DMS53 (cell line): ENCODE measurements at places on chromosomes 6 and 20.

- no peak for DNase-seq
These were observed 38.6 kb upstream of the VGLL2 start for GRCh38 chr6:117226778-117227177.

GRCh38 chr6:9851541-9852380 lies 563.1 kb downstream of the TFAP2A start:
- peak; percentile 46 for DNase-seq

DNA sequence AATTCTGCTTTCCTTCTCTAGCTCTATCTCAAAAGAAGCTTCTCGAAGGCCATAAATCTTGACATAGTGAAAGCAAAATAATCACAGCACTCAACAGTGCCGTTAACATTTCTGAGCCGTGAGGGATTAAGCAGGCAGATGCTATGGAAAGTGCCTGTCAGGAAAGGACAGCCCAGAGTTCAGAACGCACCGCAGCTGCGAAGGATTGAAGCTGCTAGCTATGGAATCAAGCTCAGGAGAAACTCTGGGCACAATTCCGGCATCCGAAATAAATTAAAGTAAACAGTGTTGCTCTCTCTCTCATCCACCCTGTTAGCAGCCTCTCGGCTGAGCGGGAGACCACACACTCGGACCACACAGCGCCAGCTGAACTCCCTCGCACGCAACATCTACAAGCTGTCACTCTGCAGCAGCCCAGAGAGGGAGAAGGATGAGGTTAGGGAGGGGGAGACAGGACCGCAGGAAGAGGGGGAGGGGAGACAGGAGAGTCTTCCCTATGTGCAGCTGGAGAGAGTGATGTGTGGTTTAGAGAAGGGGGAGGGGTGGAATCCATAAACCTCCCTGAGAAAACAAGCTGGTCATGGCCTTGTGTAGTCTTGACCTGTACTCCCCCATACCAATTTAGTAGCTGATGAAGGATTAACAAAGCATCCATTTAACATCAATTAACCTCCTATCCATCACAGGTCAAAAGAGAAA lies 9.0 kb downstream of the EXOC2 start:
- DNase-seq: no peak

DNA sequence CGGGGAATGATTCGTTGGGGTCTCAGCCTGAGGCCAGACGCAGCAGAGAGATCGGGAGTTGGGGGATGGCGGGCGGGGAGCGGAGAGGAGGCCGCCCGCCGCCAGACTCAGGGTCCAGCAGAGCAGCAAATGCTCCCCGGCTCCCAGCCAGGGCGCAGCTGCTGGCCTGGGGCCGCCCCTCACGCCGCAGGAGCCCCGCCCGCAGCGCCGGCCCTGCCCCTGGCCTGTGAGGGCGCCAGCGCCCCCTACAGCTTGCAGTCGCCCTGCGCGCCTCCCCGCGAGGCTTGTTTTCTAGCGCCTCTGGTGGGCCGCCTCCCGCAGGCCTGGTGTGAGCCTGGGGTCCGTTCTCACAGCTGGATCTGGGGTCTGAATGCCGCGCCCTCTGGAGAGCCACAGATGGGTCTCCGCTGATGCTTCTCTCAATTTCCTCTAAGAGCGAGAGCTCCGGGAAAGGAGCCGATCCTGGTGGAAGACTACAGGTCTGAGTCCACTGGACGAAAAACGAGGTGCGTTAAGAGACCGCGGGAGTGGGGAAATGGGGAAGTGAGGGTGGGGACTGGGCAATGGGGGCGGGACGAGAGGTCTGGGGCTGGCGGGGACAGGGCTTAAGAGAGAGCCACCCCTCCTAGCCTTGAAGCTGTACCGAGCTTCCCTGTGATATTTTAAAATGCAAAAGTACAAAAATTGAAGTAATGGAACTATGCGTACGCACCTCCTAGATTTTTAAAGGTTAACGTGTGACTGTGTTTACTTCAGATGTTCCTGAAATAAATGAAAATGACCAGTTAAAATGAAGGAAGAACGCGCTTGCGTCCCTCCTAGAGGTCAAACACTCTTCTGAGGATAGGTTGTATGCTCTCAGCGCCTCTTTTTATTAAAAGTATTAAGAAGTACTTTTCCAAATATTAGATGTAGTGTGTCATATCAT lies 30.1 kb downstream of the TRIM38 start:
- peak; percentile 97 for DNase-seq

DNA sequence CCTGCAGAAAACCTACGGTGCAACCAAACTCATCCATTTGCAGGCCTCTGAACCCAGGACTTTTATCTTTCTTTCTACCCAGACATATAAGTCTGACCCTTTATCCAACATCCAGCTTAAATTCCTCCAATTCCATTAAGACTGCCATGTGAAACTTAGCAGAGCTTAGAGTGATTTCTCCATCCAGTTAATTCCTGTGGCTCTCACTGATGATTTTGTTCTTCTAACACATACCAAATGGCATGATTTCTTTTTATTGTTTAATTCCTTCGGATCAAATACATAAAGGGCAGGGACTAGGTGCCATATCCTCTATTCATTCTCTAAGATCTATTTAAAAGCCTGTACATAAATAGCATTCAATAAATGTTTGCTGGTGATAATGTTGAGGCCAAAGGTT lies 92.9 kb downstream of the TASP1 start:
- no peak for DNase-seq

GRCh38 chr20:36645353-36645752 lies 643 bp downstream of the SLA2 start:
- no peak for DNase-seq

GRCh38 chr6:139580592-139581484 lies 206.4 kb upstream of the CITED2 start:
- DNase-seq: no peak

- DNase-seq: no peak
These were observed 11.8 kb upstream of the SPAG4 start for GRCh38 chr20:35603695-35604448.

DNA sequence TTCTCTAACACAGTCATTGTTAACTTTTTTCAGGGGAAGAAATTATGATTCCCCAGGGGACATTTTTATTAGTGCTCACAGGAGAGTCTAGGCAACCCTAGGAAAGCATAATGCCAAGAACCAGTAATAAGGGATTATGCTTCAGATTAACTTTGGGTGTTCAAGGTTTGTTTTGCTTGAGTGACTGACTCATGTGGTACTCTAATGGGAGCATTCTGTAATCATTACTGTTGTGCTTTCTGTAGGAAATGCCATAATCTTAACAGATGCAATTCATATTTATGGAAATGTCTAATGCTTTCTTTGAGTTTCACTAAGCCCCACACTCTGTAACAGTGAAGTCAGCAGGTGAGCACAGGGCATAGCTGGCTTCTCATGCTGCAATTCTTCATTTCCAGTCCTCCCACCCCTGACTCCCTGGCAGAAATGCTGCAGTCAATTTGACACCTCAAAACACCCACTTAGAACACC lies 263.4 kb upstream of the MAN1A1 start:
- no peak for DNase-seq

- DNase-seq: no peak
These were observed 4.6 kb downstream of the TGM3 start for GRCh38 chr20:2300420-2300819.

GRCh38 chr20:36856691-36857635 lies 19.0 kb upstream of the TLDC2 start:
- DNase-seq: peak; percentile 27

- DNase-seq: peak; percentile 40
These were observed 48.9 kb downstream of the PRDM1 start for GRCh38 chr6:106134906-106135634.

GRCh38 chr6:149127212-149127611 lies 190.3 kb upstream of the TAB2 start:
- no peak for DNase-seq

DNA sequence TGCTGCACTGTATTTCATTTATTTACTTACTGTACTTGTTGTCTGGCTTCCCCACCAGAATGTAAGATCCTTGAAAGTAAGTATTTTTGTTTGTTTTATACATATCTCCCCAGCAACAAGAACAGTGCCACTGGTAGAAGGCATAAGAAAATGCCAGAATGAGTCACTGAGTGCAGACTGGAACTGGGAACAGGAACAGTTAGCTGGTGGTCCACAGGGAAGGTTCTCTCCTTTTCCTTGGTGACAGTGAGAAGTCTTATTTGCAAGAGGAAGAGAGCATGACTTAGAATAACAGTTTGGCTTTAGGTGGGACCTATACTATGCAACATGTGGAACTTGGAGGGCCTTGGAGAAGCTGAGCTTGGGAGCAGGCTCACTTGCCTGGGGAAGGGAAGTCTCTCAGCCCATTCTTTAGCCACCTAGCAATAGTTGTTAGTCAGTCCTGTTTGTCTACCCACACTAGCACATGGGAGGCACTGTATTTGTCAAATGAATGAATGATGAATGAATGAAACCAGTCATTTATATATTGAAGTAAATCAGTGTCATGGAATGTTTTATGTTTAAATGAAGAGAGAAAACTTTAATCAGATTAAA lies 203.5 kb downstream of the KCNQ5 start:
- peak; percentile 60 for DNase-seq

DNA sequence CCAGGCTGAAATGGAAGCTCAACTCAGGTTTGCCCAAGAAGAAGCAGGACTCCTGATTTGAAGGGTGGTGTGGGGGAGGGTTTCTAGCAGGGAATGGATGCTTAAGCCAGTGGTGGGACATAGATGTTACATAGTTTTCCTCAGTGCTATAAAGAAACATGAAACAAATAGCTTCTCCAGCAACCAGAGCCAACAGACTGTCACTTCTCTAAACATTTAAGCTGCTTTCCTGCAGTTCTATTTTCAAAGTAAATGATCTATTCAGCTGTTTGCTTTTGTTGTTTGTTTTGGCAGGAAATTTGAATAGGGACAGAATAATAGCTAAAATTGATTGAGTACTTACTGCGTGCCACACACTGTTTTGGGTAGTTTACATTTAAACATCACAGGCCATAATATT lies 169.0 kb downstream of the UST start:
- DNase-seq: peak; percentile 22

- DNase-seq: peak; percentile 93
These were observed at the start of gene PEX7 for GRCh38 chr6:136822376-136823127. Gene PEX7, plus strand, starts transcription at chr6:136822592. Its CDS starts 74 bp downstream, at chr6:136822666.

GRCh38 chr20:48880981-48881657 lies 40.4 kb upstream of the ARFGEF2 start:
- no peak for DNase-seq

DNA sequence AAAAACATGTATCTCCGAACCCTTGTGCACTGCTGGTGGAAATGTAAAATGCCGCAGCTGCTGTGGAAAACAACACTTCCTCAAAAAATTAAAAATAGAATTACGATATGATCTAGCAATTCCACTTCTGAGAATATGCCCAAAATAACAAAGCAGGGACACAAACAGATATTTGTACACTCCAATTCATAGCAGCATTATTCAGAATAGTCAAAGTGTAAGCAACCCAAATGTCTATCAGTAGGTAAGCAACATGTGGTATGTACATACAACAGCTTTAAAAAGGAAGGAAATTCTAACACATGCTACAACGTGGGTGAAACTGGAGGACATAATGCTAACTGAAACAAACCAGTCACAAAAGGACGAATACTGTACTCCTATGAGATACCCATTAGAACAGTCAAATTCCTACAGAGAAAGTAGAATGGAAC lies 5.7 kb upstream of the RAB5IF start:
- DNase-seq: no peak

- DNase-seq: peak; percentile 49
These were observed 190.3 kb downstream of the TENT5A start for GRCh38 chr6:81562169-81562568.

DNA sequence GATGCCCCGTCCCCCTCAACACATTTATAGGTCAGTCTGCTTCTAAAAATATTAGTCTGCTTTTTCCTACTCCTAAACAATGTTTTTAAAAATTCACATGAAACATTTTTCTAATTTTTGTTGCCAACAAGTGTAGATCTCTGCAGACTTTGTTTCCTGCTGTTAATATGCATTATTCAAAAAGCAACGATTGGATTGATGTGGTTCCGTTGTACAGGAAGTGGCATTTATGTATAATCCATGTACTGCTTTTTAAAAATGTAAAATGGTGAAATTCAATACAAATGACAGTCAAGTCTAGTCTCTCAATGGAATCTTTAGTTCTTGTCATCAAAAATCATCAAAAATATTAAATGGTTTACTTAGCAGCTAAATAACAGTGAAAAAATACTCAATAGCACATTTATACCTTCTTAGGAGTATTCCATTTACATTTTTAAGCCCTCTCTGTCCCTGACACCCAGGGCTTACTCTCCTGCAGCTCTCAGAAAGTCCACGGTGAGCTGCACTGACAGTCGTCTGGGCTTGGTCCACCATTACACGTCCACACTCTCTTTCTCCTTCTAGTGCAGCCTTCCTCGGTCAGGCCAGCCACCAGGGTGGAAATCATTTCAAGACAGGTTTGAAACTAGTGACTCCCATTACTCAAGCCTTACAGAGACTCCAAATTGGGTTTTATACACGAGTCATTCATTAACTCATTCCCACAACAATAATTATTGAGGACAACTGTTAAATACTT lies 211.5 kb downstream of the TMEM200A start:
- DNase-seq: no peak

GRCh38 chr6:15430186-15430585 lies 184.3 kb downstream of the JARID2 start:
- no peak for DNase-seq

- no peak for DNase-seq
These were observed 198.0 kb downstream of the BACH2 start for GRCh38 chr6:90098627-90099026.

DNA sequence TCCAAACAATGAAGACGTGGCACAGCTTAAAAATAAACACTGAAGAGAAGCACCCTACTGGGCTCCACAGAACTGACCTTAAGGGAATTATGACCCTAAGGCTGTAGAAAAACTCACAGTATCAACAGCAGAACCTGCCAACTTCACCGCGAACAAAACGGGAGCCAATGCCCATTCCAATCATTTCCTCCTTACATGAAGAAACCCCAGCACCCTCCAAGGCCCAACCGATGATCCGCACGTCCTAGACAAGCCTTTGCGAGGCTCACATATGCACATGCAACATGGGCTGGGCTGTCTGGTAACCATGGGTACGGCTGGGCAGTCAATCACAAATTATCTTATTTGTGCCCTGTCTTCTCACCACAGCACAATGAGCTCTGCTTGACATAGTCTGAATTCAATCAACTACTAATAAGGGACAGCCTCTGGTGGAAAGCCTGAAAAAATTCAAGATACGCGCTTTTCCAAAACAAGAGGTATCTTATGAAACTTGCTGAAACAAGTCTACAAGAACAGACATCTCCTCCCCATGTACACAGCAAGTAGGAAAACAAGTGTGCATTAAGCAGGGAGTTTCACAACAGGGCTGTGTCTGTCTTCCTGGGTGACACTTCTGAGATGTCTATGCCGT lies 1.7 kb downstream of the DIDO1 start:
- DNase-seq: peak; percentile 28

GRCh38 chr6:118719351-118720124 lies 68.1 kb upstream of the CEP85L start:
- no peak for DNase-seq

DNA sequence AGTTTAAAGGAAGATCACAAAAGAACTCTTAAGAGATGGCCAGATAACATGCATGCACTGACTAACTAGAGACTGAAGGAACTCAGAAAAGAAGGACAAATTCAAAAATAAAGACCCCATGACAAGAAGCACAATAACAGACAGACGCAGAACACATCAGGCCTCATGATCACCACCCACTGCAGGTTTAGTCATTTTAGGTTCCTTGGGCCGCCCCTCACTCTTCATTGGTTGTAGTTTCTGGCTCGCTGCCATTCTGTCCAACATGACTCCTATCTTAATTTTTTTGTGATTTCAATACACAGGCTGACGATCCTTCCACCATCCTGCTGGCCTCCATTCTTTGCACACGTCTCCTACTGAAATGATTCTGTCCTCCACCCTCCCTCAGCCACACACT lies 21.6 kb downstream of the STX7 start:
- no peak for DNase-seq

- DNase-seq: no peak
These were observed 34.0 kb upstream of the GABRR1 start for GRCh38 chr6:89251170-89251569.

GRCh38 chr6:87054143-87054833 lies 40.6 kb downstream of the CGA start:
- DNase-seq: no peak
